ENCODE measurements at places on chromosomes 16 and 17.

GRCh38 chr16:28098171-28098958 is 34.9 kb upstream of the GSG1L start:
- no peak for DNase-seq

GRCh38 chr16:29959293-29959692 is 2.6 kb upstream of the TMEM219 start:
- no peak for DNase-seq

GRCh38 chr16:61165797-61166196 is 870.4 kb downstream of the CDH8 start:
- DNase-seq = no peak

DNA sequence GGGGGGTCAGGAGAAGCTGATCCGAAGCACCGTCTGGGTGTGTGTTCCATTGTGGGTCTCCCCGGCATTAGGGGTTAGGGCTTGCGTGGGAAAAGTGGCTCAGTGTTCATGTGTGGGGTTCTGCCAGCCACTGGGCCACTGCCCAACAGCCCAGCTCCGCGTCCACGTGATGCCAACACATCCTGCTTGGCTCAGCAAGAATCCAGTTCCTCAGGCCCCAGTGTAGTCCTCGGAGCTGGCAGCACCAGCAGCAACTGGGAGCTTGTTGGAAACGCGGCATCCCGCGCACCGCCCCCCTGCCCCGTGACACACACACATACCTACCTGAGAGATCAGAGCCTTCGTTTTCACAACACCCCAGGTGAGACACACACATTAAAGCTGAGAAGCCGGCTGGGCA is 18.9 kb downstream of the LGALS9 start:
- no peak for DNase-seq

GRCh38 chr16:57413733-57414132 is 9.2 kb downstream of the CCL17 start:
- DNase-seq = no peak

DNA sequence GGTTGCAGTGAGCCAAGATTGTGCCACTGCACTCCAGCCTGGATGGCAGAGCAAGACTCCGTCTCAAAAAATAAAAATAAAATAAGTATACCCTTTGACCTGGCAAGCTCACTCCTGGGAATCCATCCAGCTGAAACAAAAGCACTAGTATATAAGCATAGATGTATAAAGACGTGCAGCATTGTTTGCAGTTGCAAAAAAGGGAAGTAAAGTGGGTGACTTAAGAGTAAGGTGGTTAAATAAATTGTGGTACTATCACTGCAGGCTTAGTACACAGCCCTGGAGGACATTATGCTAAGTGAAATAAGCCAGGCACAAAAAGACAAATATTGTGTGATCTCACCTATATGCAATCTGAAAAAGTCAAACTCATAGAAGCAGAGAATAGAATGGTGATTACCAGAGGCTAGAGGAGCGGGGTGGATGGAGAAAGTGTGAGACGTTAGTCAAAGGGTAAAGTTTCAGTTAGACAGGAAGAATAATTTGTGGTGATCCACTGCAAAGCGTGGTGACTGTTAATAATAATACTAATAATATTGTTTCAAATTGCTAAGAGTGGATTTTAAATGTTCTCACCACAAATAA is 113.0 kb downstream of the MYO1D start:
- no peak for DNase-seq

DNA sequence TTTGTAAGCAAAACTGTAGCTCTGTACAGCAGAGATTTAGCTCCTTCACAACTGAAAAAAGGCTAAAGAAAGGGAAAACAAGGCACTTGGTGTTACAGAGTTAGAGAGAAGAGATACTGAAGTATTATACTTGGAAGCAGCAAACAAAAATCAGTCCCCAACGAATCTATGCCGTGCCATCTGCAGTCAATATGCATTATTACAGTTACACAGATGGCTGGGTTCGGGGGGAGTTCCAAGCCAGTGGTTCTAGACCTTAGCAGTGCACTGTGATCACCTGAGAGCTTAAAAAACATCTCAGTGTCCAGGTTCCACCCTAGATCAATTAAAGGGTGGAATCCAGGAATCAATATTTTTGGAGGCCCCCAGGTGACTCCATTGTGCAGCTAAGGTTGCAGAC is 489.9 kb downstream of the SHISA9 start:
- DNase-seq = no peak

- DNase-seq = peak; percentile 9
Observed at GRCh38 chr16:56203052-56203451, 11.8 kb downstream of the GNAO1 start.

DNA sequence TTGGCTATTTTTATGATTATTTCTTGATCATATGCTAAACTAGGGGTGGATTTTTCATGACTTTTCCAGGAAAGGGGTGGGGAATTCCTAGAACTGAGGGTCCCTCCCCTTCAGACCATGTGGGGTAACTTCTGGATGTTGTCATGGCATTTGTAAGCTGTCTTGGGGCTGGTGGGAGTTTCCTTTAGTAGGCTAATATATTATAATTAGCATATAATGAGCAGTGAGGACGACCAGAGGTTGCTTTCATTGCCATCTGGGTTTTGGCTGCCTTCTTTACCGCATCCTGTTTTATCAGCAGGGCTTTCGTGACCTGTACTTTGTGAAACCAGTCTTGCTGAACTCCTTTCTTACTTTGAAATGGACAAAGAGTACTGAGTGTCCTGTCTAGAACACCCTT is 40.4 kb upstream of the ABCA5 start:
- peak; percentile 6 for DNase-seq

- DNase-seq = no peak
Observed at GRCh38 chr16:77680496-77680895, 41.8 kb upstream of the NUDT7 start.

GRCh38 chr16:71542377-71542776 is 16.2 kb downstream of the CHST4 start:
- peak; percentile 53 for DNase-seq

DNA sequence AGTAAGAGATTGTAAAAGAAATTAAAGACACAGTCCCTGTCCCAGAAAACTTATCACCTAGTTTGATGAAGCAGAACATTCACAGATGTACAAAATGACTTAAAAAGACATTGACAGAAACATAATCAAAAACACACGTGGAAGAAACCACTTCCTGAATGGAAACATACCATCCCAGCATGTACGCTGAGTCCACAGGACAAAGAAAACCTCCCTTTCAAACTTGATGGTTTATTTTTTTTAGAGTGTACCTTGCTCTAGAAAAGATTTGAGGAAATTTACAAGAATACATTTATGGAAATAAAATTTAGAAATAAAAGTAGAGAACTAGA is 140.9 kb downstream of the PMP22 start:
- DNase-seq = peak; percentile 19

GRCh38 chr17:537133-537532 is 177.5 kb downstream of the VPS53 start:
- no peak for DNase-seq

- DNase-seq = no peak
Observed at GRCh38 chr17:2876467-2876866, 80.2 kb downstream of the RAP1GAP2 start.

GRCh38 chr16:4015275-4016004 is 100.8 kb downstream of the ADCY9 start:
- peak; percentile 23 for DNase-seq

GRCh38 chr16:70630960-70631745 is 15.2 kb upstream of the IL34 start:
- no peak for DNase-seq

DNA sequence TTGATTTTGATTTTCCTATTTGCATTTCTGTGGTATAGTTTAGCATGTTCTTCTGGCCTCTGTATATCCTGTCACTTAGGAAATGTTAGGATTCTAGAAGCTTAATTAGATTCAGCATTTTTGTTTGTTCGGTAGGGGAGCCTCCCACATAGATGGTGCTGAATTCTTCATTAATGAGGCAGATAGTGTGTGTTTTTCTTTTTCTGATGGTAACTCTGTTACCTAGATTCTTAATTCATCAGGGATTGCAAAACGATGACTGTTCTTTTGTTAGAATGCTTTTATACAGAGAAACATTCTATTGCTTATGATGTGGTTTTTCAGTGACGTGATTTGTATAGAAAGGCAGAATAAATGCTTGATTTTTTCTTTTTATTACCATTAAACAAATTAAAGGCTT is 19.0 kb downstream of the BANP start:
- no peak for DNase-seq

GRCh38 chr17:43349142-43349541 is 49.7 kb upstream of the ARL4D start:
- DNase-seq = no peak

DNA sequence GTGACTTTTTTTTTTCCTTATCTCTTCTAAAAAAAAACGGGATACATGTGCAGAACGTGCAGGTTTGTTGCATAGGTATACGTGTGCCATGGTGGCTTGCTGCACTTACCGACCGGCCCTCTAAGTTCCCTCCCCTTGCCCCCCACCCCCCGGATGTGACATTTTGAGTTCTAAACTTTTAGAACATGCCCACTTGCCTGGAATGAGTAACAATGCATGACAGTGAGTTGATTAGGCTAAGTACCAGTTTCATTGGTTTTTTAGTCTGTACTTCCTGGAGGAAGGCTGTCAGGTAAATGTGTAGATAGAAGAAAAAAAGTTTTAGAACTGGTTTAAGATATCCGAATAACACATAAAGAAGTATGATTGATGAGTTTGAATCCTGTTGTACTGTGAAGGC is 4.0 kb downstream of the BPTF start:
- DNase-seq = no peak

GRCh38 chr16:29814592-29814991 is 1.4 kb upstream of the PAGR1 start:
- DNase-seq = no peak

- DNase-seq = no peak
Observed at GRCh38 chr16:77636615-77637014, 85.7 kb upstream of the NUDT7 start.

- DNase-seq = peak; percentile 24
Observed at GRCh38 chr16:21277927-21278706, at the start of gene CRYM. Gene CRYM, minus strand, starts transcription at chr16:21278290. Its CDS starts 39 bp downstream, at chr16:21278251.

DNA sequence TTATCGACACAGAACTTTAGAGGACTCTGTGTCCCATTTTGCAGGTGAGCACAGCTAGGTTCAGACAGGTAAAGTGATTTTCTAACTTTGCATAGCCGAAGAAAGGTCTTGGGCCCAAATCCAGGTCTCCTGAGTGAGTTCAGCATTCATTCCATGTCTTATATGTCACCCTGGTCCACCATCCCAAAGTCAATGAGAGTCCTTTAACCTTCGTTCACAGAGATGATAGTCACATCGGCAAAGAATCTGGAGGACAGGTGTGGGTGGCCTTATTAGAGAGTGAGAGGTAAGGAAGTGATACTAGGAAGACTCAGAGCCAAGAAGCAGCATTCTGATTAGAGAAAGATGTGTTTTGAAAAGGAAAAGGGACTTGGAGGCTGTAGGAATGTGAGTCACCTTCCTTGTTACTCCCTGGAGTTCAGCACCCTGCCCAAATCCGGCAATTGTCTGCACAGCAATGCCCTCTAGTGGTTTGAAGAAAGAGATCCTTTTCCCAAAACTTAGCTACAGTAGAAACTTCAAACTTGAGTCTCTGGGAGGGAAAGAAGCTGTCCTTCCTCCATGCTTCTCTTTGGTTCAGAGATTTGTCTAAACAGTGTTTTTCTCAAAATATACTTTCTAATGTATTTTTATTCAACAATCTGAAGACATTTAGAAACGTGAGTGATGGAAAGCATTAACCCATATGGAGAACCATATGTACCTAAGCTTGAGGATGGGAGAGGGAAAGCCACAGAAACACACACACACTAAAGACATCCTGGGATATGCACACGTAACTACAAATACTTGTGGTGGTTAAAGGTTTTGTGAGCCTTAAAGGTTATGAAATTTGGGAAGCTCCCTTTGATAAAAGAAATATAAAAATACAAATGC is 96.4 kb upstream of the SHISA6 start:
- DNase-seq = peak; percentile 5

DNA sequence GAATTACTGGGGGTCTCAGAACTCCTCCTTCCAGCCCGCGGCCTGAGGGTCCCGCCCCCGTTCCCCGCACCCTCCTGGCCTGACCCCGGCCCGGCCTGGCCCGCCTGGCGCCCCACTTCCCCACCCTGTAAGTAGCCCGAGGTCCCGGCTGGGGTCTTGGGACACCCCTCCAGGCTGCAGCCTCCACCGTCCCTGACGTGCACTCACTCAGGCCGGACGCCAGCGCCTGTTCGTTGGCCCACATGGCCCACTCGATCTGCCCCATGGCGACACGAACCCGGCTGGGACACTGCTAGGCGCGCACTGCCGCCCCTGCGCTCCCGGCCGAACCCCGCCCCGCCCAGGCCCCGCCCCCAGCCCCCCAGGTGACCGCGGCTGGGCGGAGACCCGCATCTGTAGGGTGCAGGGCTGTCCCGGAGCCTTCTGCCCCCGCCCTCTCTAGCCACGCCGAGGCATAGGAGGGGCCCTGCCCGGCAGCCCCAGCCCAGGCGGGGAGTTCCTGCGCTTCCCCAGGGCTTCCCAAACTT is at the start of gene CYBA:
CYBA (minus strand) TSS at position 305 of the 527 bp plus-strand sequence; CDS start at position 265, 40 bp downstream.
- peak; percentile 70 for DNase-seq

DNA sequence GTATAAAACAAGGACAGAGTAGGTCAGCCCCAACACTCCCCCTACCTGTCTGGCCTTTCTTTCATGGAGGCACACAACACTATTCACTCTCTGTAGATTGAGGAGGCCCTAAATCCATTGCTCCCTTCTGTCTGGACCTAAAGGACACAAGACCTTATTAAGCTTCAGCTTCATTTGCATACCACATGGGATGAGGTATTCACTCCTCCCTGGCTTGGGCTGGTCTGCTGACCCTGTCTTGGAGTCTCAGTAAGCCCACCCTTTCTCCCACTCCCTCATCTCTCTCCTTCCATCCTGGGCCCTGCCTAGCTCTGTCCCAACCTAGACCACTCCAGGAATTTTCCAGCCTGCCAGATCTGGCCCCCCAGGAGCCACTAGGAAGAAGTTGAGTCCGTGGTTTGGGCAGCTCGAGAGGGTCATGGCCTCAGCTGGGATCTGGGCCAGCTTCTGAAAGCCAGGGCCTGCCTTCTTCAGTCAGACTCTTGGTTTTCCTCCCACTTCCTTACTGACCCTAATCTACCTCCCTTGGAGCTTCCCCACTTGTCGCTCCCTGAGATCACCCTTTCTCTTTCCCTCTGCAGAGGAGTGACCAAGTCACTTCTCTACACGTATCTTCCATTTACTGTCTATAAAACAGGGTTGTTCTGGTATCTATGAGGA is 6.5 kb upstream of the LLGL1 start:
- peak; percentile 81 for DNase-seq

DNA sequence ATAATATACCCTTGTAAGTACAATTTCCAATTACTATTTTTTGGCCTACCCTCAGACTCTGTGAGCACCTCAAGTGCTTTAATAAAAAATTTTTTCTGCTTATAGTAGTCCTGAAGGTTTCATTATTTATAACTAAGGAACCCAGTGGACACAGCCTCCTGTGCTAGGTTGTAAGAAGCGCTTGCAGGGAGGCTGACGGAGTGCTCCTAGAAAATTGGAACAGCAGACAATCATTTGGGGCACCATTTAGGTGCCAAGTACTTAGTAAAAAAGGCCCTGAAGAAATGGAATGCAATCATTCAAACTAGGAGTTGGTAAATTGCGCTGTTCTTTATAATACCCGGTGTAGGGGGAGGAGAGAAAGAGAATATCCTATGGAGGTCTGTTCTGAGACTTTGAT is 19.8 kb downstream of the CA10 start:
- DNase-seq = no peak

- peak; percentile 73 for DNase-seq
Observed at GRCh38 chr16:56357241-56357764, 68.0 kb downstream of the AMFR start.

Data from choroid plexus epithelial cell (primary cell).